Common myeloid progenitor, CD34-positive (primary cell): ENCODE measurements at places on chromosomes 13 and 19.

- no peak for DNase-seq
Measured at GRCh38 chr19:5354403-5354802, 13.8 kb upstream of the PTPRS start.

DNA sequence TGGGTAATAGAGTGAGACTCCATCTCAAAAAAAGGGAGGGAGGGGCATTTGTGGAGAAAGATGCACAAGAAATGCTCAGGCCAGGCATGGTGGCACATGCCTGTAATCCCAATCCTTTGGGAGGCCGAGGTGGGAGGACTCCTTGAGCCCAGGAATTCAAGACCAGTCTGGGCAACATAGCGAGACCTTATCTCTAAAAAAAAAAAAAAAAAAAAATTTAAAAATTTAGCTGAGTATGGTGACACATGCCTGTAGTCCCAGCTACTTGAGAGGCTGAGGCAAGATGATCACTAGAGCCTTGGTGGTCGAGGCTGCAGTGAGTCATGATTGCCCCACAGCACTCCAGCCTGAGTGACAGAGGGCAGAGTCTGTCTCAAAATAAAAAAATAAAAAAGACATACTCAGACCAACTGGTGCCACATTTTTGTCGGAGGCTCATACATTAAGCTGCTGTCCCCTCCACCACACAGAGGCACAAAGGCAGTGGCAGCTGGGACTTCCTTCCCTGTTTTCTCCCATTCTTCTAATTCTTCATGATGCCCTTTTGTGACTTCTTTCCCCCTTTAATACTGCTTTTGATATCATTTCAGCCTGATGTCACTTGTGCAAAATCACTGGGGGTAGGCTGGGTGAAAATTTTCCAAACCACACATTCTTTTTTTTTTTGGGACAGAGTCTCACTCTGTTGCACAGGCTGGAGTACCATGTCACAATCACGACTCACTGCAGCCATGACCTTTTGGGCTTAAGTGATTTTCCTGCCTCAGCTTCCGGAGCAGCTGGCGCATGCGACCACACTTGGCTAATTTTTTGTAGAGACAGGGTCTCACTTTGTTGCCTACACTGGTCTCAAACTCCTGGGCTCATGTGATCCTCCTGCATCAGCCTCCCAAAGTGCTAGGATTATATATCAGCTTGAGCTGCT is 26.8 kb upstream of the CXCL17 start:
- peak; percentile 81 for DNase-seq

GRCh38 chr13:50918567-50918966 is 9.0 kb downstream of the RNASEH2B start:
- no peak for DNase-seq

GRCh38 chr13:40780822-40781401 is 8.5 kb upstream of the SLC25A15 start:
- DNase-seq, result no peak

- DNase-seq, result peak; percentile 36
Measured at GRCh38 chr19:3977242-3978143, 6.6 kb upstream of the DAPK3 start.

DNA sequence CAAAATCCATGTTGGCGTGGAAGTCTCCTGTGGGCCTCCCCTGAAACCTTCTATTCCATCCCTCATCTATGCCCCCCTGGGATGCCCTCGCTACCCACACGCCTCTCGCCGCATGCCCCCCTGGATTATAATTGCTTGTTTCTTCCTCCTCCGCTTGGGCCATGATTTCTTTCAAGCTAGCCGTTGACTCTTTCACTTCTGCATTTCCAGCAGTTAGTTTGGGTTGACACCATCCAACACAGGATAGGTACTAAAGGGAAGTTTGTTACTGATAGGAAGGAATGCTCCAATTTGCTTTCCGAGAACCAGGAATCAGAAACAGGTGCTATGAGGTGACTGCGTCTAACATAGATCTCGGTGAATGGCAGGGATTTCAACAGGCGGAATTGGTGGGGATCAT is 7.7 kb upstream of the SLC25A15 start:
- no peak for DNase-seq

GRCh38 chr13:89518289-89519077 is 1829.0 kb upstream of the MIR17HG start:
- DNase-seq, result no peak

DNA sequence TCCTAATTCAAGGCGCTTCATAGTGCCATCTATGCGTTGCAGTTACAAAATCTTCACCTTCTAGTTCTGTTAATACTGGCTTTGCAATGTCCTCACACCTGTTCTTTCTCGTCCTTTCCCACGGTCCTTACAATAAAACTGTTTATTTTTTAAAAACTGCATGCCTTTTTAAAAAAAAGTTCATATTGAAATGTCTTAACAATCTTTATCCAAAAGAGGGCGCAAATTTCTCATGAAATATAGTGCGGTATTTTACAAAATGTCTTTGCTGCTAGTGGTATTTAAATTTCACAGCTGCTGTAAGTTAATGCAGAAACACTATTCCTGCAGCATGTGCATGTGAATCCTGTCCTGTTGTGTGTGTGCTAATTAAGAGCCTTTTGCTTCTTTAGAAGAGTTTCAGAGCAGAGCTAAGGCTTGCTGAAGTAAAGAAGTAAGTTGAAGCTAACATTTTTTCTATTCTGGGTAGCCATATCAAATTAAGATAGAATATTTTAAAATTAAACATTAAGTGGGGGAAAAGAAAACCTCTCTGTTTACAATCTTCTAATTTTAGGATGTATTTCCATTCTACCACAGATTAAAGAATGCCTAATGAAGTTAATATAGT is 15.8 kb upstream of the CLDN10 start:
- DNase-seq, result peak; percentile 67

- no peak for DNase-seq
Measured at GRCh38 chr13:110334841-110335490, 27.9 kb downstream of the COL4A2 start.

GRCh38 chr13:100517135-100517534 is 71.5 kb downstream of the GGACT start:
- no peak for DNase-seq

- no peak for DNase-seq
Measured at GRCh38 chr19:34731019-34731829, 2.8 kb upstream of the ZNF181 start.

GRCh38 chr13:36124236-36124822 is 6.9 kb downstream of the DCLK1 start:
- no peak for DNase-seq

GRCh38 chr13:114142137-114142550 is 9.7 kb upstream of the RASA3 start:
- no peak for DNase-seq

- peak; percentile 73 for DNase-seq
Measured at GRCh38 chr19:48418317-48419064, 25.0 kb downstream of the GRIN2D start.

- DNase-seq, result no peak
Measured at GRCh38 chr19:55594996-55595545, 4.2 kb downstream of the FIZ1 start.

- DNase-seq, result peak; percentile 39
Measured at GRCh38 chr19:18999016-18999758, 34.1 kb downstream of the SUGP2 start.

- no peak for DNase-seq
Measured at GRCh38 chr13:28137596-28137995, 749 bp upstream of the PAN3 start.

DNA sequence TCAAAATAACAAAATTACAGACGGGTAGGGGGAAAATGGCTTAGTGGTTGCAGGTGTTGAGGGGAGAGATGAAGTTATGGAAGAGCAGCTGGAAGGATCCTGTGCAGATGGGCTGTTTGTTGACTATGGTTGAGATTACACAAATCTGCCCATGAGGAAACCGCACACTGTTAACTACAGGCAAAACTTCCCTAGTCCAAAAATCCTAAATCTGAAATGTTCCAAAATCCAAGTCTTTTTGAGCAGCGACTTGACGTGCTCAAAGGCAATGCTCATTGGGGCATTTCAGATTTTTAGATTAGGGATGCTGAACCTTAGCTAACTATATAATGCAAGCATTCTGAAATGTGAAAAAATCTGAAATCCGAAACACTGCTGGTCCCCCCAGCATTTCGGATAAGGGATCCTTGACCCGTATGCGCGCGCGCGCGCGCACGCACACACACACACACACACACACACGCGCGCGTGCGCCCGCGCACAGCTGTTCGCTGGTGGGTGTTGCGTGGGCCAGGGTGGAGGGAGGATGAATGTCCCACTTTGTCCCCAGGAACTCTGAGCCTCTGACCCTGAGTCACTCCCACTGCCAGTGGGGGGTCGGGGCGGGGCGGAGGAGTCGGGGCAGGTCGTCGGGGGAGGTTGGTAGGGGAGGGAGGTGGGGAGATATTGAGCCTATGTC is 6.8 kb downstream of the F2RL3 start:
- no peak for DNase-seq

DNA sequence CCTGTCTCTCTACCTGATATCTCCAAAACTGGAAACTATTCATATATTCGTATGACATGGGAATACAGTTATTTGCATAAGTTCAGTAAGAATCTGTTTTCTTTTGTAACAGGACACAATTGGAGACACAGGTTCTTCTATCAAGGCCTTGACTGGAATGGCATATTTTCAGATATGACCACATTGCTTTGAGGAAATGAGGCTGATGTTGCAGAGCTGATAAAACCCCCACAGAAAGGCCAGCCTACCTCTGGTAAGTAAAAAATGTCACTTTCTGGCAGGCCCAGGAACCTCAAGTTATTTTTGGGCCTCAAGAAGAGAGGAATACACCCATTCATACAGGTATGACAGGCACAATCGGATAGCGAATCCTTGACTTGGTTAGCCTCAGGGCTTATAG is 29.5 kb upstream of the KBTBD6 start:
- no peak for DNase-seq
